ENCODE measurements at places on chromosomes 2 and 18.

- peak; percentile 78 for DNase-seq
These were observed 218.9 kb upstream of the NCKAP5 start for GRCh38 chr2:133787207-133787606.

DNA sequence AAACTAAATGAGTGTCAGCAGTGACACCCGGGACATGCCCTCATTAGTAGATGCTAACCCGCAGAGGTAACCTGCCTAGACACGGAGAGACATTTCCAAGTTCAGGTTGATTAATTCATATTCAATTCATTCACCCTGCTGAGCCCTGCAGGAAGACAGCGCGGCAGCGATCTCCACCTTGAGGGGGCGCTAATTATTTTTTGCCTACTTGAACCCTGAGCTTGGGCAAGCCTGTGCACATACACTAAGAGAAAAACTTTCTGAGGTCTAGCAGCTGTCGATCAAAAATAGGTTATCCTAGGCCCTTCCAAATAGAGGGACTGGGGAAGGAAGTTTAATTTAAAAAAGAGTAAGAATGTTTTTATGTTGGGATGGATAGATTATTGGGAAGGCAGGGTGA is 1.3 kb upstream of the LYPD6 start:
- peak; percentile 12 for DNase-seq

- DNase-seq: peak; percentile 80
These were observed 102.6 kb upstream of the ITGA4 start for GRCh38 chr2:181354626-181355025.

GRCh38 chr2:39990335-39990900 is 211.4 kb upstream of the THUMPD2 start:
- DNase-seq: peak; percentile 82

DNA sequence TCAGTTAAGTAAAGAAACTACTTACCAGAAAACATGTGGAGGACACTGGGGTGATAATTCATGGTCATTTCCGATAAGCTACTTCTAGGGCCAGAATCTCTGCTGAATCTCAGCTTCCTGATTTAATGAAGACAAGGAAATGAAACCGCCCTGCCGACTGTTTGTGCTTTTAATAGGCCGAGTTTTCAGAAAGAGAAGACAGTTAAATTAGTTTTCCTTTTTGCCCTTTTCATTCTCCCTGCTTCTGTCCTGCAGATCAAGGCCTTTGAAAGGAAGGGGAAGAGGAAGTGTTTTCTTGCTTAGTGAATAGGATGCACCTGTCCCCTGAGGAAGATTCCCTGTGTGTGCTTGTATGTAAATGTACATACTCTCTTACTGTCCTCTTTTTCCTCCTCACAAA is 126.6 kb downstream of the SH3RF3 start:
- DNase-seq: no peak

GRCh38 chr18:12659904-12660605 is 2.1 kb upstream of the SPIRE1 start:
- DNase-seq: peak; percentile 72

Measured in HCEC 1CT (cell line).